Activated T-helper 17 cell treated with anti-CD3 and anti-CD28 coated beads, Interleukin-2, amount 50 U/mL, for 72 hours (primary cell): ENCODE measurements at places on chromosomes 16 and 17.

GRCh38 chr17:17110520-17110919, 68.3 kb downstream of the MPRIP start:
- H3K27ac ChIP-seq, result peak overlapping the region; percentile 91
- peaks cover 6% of the 10 kb centered on the region for H3K36me3 ChIP-seq
- peaks cover 55% of the 10 kb centered on the region for H3K4me1 ChIP-seq
- H3K27me3 ChIP-seq, result no peaks in the 10 kb centered on the region

DNA sequence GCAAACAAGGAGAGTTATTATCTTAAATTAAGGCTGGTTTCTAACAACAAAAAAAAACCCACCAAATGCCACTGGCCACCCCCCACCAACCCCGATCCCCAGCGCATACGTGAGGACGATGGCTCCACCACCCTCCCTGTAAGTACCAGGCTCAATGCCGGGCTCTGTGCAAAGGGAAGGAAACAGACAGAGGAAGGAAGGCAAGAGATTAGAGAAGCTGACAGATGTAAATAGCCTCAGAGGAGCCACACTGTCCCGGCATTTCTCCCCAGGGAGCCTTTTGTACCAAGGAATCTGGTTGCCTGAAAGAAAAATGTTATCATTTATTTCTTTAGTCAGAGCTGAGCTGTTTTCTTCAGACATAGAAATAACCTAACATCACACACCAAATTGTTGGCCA, 13.1 kb downstream of the SOST start:
- no peak overlapping the region for H3K27ac ChIP-seq
- no peaks in the 10 kb centered on the region for H3K36me3 ChIP-seq
- H3K27me3 ChIP-seq, result peaks cover 54% of the 10 kb centered on the region
- H3K4me1 ChIP-seq, result no peaks in the 10 kb centered on the region
- H3K4me3 ChIP-seq, result no peak overlapping the region
- ATAC-seq, result no peak

- H3K4me1 ChIP-seq, result peaks cover 6% of the 10 kb centered on the region
- H3K4me3 ChIP-seq, result no peak overlapping the region
- no peak overlapping the region for H3K27ac ChIP-seq
- H3K36me3 ChIP-seq, result peaks cover 46% of the 10 kb centered on the region
- ATAC-seq, result no peak
- no peaks in the 10 kb centered on the region for H3K27me3 ChIP-seq
These were observed 4.6 kb upstream of the GHDC start for GRCh38 chr17:42198897-42199296.

- H3K36me3 ChIP-seq, result no peaks in the 10 kb centered on the region
- no peak within 1 kb of the TSS for H3K4me3 ChIP-seq
- H3K27ac ChIP-seq, result no peak within 1 kb of the TSS
These were observed at the start of gene KRT26 for GRCh38 chr17:40772101-40772500. TSS of gene KRT26 (minus strand) at chr17:40772201. CDS start at chr17:40772113, 88 bp downstream.

DNA sequence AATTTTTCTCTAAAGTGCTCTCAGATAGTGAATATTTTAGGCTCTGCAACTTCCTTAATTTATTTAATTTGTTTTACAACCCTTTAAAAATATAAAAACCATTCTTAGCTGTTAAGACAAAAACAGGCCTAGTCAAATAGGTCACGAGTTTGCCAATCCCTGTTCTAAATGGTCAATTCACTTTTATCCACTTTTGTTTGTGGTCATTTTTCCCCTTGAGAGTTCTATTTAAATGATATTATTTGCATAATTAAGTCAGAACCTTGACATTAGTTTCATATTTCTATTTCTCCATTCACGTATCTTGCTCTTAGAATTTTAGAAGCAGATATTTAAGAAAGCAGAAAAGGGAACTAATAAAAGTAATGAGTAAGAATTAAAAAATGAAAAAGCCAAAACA, 4.0 kb downstream of the AMFR start:
- no peak for ATAC-seq
- H3K36me3 ChIP-seq, result peaks cover 5% of the 10 kb centered on the region
- no peak overlapping the region for H3K27ac ChIP-seq

DNA sequence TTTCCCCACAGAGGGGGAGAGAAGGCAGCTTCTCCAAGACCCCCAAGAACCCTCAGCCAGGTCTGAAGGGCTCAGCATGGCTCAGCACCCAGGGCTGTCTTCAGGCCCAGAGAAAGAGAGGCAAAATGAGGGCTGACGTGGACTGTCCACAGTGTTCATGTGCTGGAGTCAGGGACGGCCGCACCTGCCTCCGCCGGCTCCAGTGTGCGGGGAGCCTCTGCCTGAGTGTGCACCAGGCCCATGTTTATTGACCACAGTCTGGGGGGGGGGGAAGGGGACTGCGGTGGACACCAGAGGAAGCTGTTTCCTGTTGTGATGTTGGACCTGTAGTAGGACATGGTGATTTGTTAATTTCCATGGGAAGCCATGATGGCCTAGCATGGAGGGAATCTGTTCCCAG, 6.9 kb downstream of the MRM1 start:
- no peaks in the 10 kb centered on the region for H3K27me3 ChIP-seq
- no peak overlapping the region for H3K27ac ChIP-seq
- H3K4me3 ChIP-seq, result no peak overlapping the region
- H3K4me1 ChIP-seq, result peaks cover 23% of the 10 kb centered on the region

- H3K4me1 ChIP-seq, result peaks cover 23% of the 10 kb centered on the region
- H3K36me3 ChIP-seq, result peaks cover 93% of the 10 kb centered on the region
- ATAC-seq, result peak; percentile 29
- no peaks in the 10 kb centered on the region for H3K27me3 ChIP-seq
- peak overlapping the region; percentile 21 for H3K4me3 ChIP-seq
These were observed 95.7 kb downstream of the CACNG1 start for GRCh38 chr17:67139784-67140665.

DNA sequence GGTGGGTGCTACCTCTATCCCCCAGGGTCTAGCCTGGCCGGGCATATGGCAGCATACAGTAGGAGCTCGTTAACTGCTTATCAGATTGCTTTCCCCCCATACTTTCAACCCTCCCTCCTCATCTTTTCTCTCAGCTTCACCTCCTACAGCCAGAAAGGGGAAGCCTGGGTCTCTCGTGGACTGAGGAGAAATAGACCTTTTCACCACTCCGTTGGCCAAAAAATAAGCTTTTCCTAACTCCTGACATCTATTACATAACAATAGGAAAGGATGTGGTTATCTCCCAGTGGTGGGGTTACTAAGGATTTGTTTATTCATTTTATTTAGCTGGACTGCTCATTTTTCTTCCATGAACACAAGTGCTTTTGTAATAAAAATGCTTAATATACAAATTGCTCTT, 9.0 kb upstream of the CXCL16 start:
- ATAC-seq, result no peak
- H3K4me3 ChIP-seq, result peak overlapping the region; percentile 63
- peaks cover 6% of the 10 kb centered on the region for H3K4me1 ChIP-seq
- H3K27ac ChIP-seq, result no peak overlapping the region
- peaks cover 6% of the 10 kb centered on the region for H3K27me3 ChIP-seq

GRCh38 chr16:27993587-27993986, 69.9 kb downstream of the GSG1L start:
- no peaks in the 10 kb centered on the region for H3K36me3 ChIP-seq
- H3K4me1 ChIP-seq, result peaks cover 14% of the 10 kb centered on the region
- no peak for ATAC-seq
- no peaks in the 10 kb centered on the region for H3K27me3 ChIP-seq
- H3K4me3 ChIP-seq, result no peak overlapping the region

- ATAC-seq, result peak; percentile 0
- peak overlapping the region; percentile 78 for H3K27ac ChIP-seq
- peak overlapping the region; percentile 99 for H3K4me3 ChIP-seq
- peaks cover 39% of the 10 kb centered on the region for H3K36me3 ChIP-seq
- H3K27me3 ChIP-seq, result no peaks in the 10 kb centered on the region
- peaks cover 53% of the 10 kb centered on the region for H3K4me1 ChIP-seq
These were observed 562 bp downstream of the ZC3H7A start for GRCh38 chr16:11796227-11797165.

- H3K36me3 ChIP-seq, result no peaks in the 10 kb centered on the region
- H3K27ac ChIP-seq, result no peak overlapping the region
- H3K27me3 ChIP-seq, result no peaks in the 10 kb centered on the region
- no peak overlapping the region for H3K4me3 ChIP-seq
- H3K4me1 ChIP-seq, result peaks cover 1% of the 10 kb centered on the region
These were observed 11.8 kb downstream of the SIAH1 start for GRCh38 chr16:48373258-48374029.

DNA sequence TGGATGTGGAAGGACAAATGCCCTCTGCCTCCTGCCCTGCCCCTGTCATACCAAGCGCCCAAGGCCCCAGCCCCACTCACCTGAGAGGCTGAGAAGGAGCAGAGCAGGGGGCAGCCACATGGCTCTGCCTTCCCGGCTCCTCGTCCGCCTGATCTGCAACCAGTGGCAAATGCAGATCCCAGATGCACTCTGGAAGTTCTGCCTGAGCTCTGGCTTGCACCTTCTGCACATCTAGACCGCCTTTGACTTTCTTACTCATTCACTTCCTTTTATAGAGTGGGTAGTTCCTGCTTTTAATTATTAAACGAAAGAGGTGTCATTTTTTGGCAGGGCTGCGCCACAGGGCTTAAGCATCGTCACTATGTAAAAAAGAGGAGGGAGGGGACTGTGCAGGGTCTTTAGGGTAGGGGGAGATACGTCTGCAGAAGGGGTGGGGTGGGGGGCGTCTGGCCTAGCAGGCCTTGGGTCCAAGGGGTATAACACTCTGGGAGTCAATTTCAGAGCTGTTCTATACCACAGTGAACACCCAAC, at the start of gene CD300LB:
Gene CD300LB, minus strand, starts transcription at position 245 of the 531 bp plus-strand sequence. Its CDS starts 125 bp downstream, at position 120.
- peaks cover 36% of the 10 kb centered on the region for H3K27me3 ChIP-seq
- ATAC-seq, result no peak
- no peak within 1 kb of the TSS for H3K4me3 ChIP-seq
- H3K27ac ChIP-seq, result no peak within 1 kb of the TSS
- H3K36me3 ChIP-seq, result no peaks in the 10 kb centered on the region

DNA sequence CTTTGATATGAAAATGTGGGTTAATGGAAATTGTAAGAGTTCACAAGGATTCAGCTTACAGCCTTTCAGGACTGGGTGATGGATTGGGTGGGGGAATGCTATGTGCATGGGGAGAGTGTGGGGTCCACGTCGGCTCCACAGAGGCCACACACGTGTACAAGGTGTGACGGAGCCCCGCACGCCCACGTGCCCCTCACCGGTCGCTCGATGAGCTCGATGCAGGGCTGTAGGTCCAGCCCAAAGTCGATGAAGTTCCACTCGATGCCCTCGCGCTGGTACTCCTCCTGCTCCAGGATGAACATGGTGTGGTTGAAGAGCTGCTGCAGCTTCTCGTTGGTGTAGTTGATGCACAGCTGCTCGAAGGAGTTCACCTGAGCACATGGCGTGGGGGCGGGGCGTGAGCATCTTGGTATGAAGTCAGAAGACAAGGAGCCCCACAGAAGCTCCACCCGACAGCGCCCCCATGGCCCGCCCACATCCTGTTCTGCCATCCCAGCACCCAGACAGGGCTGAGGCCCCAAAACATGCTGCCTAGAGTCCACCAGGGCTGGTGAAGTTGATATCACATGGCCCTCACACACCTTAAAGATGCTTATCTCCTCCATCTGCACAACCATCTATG, 99.1 kb downstream of the MYH11 start:
- H3K4me3 ChIP-seq, result no peak overlapping the region
- no peak overlapping the region for H3K27ac ChIP-seq
- H3K36me3 ChIP-seq, result no peaks in the 10 kb centered on the region
- H3K4me1 ChIP-seq, result no peaks in the 10 kb centered on the region
- peaks cover 20% of the 10 kb centered on the region for H3K27me3 ChIP-seq

DNA sequence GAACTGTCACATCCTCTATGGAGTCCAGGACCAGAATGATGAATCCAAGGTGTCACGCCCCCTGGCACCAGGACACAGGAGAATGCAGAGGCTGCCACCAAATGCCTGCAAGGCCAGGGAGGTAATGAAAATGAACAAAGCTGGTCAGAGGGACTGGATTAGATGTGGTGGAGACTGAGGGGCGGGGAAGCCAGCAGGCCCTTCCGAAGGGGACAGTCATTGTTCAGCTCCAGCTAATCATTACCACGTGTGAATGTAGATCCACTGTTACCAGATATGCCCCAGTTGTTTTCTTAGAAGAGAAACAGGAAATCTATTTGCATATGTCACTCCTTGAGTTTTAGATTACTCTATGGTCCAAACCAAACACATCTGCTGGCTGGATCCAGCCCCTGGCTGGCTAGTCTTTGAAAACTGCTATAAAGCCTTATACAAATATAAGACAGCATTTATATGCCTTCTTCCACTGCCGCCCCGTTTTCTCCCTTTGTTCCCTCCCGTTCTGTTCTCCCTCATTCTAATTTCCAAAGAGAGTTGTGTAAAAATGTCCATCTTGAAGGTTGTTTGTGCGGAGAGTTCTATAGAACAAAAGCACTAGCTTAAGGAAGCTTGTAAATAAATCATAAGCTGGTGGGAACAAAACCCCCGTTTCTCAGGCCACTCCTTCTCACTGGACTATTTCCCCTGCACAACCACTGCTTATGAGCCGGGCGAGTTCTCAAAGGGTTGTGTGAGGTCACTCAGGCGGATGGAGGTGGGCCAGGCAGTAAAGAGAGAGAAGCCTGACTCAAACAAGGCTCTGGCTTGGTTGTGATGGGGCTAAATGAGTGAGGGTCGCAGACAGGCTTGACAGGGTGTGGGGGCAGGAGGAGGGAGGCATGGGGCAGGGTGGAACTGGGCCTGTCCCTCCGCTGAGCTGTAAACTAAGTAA, 14.2 kb downstream of the CRYM start:
- H3K4me1 ChIP-seq, result no peaks in the 10 kb centered on the region
- H3K27ac ChIP-seq, result no peak overlapping the region
- no peak overlapping the region for H3K4me3 ChIP-seq
- no peaks in the 10 kb centered on the region for H3K36me3 ChIP-seq
- H3K27me3 ChIP-seq, result no peaks in the 10 kb centered on the region
- no peak for ATAC-seq

DNA sequence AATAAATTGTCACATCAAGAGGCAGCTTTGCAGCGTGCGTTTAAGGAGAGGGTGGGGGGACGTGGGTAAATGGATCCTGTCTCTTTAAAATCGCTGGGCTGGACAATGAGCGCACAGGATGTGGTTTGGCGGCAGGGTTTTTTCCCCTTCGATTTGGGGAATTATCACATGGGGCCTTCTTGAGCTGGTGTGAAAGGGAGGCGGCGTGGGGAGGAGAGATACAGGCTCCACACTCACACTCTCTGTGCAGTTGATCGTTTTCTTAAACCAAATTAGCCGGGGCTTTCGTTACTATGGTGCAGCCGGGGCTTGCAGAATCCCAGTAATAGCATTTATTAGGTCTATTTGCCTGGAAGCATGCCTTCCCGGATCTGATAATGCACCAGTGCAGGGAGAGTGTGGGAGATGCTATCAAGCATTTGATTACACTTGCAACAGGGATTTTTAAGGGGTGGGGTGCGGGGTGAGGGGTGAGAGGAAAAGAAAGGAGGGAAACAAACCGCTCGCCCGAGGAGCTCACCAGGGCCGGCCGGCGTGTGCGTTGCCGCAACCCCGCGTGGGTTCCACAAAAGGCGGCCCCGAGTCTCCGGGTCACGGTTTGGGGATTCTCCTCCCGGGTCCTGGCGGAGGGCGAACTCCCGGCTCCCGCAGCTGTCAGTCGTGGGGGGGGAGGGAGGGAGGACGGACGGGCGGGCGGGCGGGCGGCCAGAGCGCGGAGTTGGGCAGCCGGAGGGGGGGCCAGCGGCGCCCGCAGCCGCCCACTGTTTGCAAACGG, 58.8 kb upstream of the GSE1 start:
- H3K4me3 ChIP-seq, result peak overlapping the region; percentile 94
- peak overlapping the region; percentile 95 for H3K27ac ChIP-seq
- peak; percentile 84 for ATAC-seq
- peaks cover 27% of the 10 kb centered on the region for H3K4me1 ChIP-seq

- ATAC-seq, result no peak
- peaks cover 9% of the 10 kb centered on the region for H3K4me1 ChIP-seq
- H3K4me3 ChIP-seq, result no peak overlapping the region
- H3K27me3 ChIP-seq, result no peaks in the 10 kb centered on the region
These were observed 3.7 kb upstream of the CNP start for GRCh38 chr17:41962768-41963434.
